CD4-positive, alpha-beta T cell treated with Interferon gamma for 1 hour (primary cell): ENCODE measurements at places on chromosomes 11 and 22.

GRCh38 chr22:31695423-31695822 is 33.4 kb upstream of the PISD start:
- no peak for DNase-seq

GRCh38 chr22:28838971-28839370 is 38.6 kb upstream of the XBP1 start:
- DNase-seq, result no peak

DNA sequence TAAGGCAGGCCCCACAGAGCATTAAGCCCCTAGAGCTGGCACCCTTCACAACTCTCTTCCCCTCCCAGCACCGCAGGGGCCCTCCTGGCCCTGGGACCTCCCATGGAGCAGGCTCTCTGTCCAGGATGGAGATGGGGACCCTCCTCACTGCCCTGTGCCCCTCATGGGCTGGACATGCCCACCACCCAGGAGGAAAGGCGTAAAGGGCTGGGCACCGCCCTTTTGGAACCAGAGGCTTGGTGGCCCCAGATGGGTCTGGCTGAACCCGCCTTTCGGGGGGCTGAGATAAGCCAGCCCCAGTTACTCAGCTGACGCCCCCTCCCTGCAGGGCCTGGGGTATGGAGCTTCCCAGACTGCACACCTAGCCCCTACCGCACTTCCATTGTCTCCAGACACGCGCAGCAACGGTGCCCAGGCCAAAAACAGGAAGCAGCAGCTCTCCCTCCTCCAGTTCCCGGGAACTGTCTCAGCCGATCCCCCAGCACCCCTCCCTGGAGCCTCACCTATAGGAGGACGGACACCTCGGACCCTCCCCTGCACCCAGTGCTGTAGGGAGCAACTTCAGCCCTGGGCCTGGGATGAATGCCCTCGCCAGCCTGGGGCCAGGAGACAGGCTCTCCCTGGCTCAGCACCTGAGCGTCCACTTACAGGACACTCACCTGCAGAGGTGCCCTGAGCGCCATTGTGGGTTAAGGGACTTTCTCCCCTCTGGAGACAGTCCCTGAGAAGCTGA is 1.6 kb upstream of the SUSD2 start:
- DNase-seq, result no peak

- no peak for DNase-seq
Observed at GRCh38 chr11:116832350-116833290, 2.9 kb downstream of the APOC3 start.

- DNase-seq, result no peak
Observed at GRCh38 chr22:28933321-28933720, 49.9 kb downstream of the ZNRF3 start.

- DNase-seq, result no peak
Observed at GRCh38 chr11:47847537-47847891, 636 bp downstream of the NUP160 start.

DNA sequence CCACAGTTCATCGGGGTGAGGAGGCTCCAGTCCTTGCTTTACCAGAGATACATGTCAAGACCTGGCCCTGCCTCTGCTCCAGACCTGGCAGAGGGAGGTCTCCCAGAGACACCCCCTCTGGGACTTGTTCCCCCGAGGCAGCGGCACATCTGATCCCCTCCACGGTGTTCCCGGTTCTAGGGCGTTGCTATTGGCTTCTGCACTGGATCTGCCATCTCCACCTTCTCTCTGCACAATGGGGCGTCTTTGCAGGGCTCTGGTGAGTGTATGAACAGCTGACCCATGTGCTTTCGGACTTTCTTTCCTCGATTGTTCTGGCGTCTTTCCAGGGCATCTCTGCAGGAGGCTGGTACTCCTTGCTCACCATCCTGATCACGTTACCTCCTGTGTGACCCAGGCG is 930.4 kb downstream of the TBC1D22A start:
- DNase-seq, result no peak

GRCh38 chr11:128467610-128468041 is 119.7 kb downstream of the ETS1 start:
- peak; percentile 40 for DNase-seq

- no peak for DNase-seq
Observed at GRCh38 chr11:119285431-119285830, 31.5 kb downstream of the MCAM start.

- no peak for DNase-seq
Observed at GRCh38 chr11:133905677-133906156, 51.1 kb downstream of the IGSF9B start.

DNA sequence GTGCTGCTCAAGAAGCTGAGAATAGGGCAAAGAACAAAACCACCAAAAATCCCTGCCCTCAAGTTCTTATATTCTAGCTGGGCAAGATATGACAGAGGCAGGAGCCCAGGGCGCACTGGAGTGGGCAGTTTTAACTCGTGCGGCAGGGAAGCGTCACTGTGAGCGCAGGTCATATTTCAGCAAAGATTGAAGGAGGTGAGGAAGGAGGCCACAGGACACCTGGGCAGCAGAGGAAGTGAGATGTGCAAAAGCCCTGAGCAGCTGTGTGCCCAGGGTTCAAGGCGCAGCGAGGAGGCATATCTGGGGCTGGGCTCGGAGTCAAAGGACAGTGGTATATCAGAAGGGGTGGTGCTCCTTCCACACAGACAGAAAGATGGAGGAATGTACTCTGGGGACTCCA is 13.5 kb downstream of the KCNC1 start:
- no peak for DNase-seq

GRCh38 chr11:63635762-63636465 is 21.7 kb upstream of the PLAAT3 start:
- peak; percentile 67 for DNase-seq

GRCh38 chr11:112661146-112661545 is 300.1 kb upstream of the NCAM1 start:
- no peak for DNase-seq

DNA sequence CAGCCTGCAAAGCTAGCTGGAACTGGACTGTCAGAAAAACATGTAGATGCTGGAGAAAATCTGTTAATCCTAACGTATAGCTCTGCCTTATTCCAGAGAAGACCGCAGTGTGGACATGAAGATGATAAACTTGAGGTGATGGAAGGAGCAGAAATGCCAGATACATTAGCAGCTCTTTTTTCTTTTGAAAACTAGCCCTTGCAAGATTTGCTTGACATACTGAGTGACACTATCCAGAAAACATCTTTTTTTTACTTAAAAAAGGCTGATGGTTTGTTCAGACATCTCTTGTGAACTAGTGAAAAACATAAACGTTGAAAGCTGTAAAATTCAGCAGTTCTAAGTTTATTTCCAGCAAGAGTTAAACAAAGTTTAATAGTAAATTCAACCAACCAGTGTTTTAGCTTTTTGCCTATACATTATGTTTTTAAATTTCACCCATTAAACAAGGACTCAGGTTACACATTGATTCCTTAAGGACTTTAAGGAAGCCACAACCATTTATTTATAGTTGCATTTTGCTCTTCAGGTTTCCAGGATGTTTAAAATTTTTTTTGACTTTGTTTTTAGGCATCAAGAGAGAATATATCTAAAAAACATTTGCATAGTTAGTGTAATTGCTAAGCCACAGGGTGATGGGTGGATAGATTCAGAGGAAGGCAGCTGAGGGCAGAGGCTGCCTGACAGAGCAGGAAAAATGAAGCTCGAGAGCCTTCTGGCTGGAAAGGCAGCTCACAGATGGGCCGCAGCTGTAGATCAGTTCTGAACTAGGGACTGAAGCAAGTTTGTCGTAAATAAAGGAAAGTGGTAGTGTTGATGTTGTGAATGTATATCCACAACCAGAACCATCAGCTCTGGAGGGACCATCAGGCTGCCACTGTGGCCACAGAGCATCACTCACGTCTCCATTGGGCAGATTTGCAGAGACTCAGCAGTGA is 9.5 kb downstream of the SNAP29 start:
- no peak for DNase-seq

DNA sequence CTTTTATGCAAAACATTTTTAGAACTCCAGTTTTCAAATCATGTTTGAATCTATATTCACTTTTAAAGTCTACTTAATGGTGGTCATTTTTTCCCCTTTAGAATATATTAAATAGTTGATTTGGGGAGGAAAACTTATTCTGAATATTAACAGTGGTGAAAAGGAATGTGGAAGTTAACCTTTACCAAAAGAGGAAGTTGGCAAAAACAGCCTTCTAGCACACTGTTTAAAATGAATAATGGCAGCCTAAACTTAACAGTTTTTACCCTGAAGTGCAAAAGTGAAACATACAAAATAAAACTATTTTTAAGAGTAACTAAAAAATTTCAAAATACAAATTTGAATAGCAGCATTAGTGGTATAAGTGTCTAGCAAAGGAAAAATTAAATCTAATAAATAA is 86.4 kb downstream of the GRK3 start:
- no peak for DNase-seq

GRCh38 chr11:64409707-64410403 is 50.9 kb downstream of the RPS6KA4 start:
- no peak for DNase-seq

GRCh38 chr11:95703049-95703448 is 86.5 kb downstream of the FAM76B start:
- DNase-seq, result no peak
